ENCODE measurements at places on chromosomes 2 and 18. TPM values are rescaled to one million over a fixed set of nuclear protein-coding genes. Genes with fewer than 3 reads are reported as not detected.

Gene RASGRP3
- not detected for total RNA-seq

- no peak for DNase-seq
These were observed 48.8 kb upstream of the ITSN2 start for GRCh38 chr2:24409171-24409570.

Gene ADD2
- 79.4 TPM for total RNA-seq

Gene CNTNAP5
- total RNA-seq, result 0.04 TPM

GRCh38 chr2:10220902-10221391 lies 81.8 kb upstream of the HPCAL1 start:
- DNase-seq, result no peak

DNA sequence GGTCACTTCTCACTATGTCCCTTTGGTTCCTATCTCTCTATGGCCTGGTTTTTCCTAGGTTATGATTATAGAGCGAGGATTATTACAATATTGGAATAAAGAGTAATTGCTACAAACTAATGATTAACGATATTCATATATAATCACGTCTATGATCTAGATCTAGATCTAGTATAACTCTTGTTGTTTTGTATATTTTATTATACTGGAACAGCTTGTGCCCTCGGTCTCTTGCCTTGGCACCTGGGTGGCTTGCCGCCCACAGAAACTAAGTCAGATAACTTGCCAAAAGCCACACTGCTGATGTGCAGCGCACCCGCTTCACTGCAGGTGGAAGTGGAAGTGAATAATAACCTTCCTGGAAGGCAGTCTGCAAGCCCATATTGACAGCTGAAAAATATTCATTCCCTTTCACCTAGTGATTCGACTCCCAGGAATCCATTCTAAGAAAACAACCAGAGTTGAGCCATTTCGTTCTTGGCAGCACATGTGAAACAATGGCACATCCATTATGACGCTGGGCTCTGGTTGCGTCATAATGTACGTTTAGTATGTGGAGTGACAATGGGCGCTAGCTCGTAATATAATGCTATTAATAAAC lies 725 bp upstream of the ANKRD53 start:
- DNase-seq, result peak; percentile 30

Gene HOXD13
- 0.07 TPM for total RNA-seq

Gene YES1
- total RNA-seq, result 69.4 TPM

GRCh38 chr2:74387346-74387745 lies 7.2 kb upstream of the DCTN1 start:
- DNase-seq, result no peak

DNA sequence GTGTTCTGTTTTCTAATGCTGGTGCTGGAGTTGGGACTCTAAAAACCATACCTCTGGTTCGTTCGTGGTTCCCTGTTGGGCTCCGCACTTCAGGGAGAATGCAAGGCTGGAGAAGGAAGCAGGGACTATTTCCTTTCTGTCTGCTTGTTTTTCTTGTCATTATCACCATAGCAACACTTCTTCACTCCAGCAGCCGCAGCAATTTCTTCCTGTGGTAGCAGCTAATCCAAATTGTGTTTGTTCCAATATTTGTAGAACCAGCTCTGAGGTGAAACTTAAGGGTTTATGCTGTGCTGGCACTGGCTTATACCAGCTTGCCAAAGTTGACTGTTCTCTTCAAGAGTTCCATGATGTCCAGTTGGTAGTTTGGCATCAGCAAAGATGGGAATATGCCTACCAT lies 301.4 kb upstream of the SYT4 start:
- DNase-seq, result no peak

Gene IL1R2
- total RNA-seq, result 0.17 TPM

DNA sequence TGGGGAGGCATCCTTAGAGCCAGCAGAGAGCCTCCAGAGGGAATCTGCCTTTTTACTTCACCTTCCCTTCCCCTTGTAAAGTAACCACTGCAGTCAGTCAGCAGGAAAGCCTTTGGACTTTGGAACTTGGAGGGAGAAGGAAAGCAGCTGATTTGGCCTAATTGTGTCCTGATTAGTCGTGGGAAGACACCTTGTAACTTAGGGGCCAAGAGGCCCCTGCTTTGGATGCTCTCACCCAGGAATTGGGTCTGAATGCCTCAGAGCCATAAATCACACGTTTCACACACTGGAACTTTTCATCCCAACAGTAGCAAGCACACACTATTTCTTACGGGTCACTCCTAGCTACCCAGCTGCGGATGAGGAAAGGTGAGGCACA lies 81.0 kb upstream of the PPM1B start:
- no peak for DNase-seq

Gene CHRNG
- total RNA-seq, result not detected

DNA sequence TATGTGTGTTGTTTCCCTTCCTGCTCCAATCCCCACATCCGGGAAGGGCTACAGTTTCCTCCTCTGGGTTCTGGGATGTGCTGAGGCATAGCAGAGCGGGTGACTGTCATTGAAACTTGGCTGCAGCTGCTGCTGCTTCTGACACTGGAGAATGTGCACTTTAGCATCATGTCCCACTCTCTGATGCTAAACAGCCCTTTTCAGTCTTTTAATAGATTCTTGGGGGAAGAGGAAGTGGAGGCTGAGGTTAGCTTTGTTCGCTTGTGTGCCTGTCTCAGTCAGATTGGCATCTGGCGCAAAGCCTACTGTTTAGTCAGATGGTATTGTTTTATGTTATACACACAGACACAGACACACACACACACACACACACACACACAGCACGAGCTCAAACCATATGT lies 136.5 kb upstream of the RND3 start:
- DNase-seq, result no peak

- DNase-seq, result no peak
These were observed 51.9 kb downstream of the APLF start for GRCh38 chr2:68519236-68519635.

- DNase-seq, result no peak
These were observed 176.2 kb downstream of the RDH14 start for GRCh38 chr2:18384242-18384641.

Gene ECEL1
- 17.2 TPM for total RNA-seq

Gene FSHR
- not detected for total RNA-seq

DNA sequence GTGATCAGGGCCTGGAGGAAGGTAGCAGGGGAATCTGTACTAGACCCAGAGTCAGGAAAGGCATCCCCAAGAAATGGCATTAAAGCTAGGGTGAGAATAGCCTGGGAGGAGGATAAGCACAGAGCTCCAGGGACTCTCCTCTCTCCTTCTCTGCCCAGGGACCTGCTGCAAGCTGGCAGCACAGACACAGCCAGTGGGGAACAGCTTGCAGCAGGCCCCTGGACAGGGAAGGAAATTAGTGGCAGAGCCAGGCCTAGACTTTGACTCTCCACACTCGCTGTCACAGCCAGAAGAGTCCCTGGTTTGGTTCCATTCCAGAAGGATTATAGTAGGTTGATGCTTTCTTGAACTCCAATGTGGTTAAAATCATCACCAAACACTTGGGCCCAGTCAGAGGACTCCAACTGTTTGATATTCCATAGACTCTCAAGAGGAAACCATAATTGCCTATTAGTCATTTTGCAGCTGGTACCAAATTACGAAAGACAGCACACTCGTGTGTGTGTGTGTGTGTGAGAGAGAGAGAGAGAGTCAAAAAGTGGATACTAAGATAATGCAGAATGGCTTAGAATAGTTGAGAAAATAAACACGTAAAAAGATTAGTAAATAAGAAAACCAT lies 95.5 kb upstream of the ATP8B1 start:
- no peak for DNase-seq

DNA sequence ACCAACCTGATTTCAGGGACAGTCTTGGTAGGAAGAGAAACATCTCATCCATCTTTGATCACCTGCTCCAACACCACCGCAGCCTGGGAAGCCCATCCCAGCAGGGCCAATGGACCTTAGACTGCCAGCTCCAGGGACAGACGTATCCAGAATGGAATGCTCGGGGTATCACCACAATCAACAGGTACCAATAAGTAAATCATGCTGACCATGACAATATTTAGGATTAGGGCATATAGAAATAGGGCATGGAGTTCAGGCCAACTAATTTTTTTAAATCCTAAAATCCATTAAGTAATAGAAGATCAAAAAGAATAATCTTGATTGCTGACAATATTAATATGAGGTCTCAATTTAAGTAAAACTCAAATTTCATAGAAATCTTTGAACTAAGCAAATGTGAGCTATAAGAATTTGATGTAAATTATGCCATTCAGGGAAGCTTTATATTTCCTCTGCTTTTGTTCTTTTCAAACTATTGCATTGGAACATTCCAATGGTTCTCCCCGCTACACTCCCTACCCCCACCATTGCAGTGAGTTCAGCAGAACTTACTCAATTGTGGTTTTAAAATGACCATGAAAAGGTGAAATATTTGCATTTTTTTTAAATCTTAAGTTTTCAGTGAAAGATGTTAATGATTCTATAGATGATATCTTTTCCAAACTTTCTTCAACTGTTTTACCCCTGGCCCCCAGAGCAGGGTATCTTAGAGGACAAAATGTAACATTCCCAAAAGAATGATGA lies 138.6 kb downstream of the DNER start:
- no peak for DNase-seq

GRCh38 chr2:230323385-230324106 lies 3.4 kb upstream of the SP140L start:
- DNase-seq, result peak; percentile 69

All from H7 (cell line).